ENCODE measurements at places on chromosomes 1 and 21.

GRCh38 chr21:36706482-36706852 lies 7.6 kb downstream of the SIM2 start:
- no peak for DNase-seq

DNA sequence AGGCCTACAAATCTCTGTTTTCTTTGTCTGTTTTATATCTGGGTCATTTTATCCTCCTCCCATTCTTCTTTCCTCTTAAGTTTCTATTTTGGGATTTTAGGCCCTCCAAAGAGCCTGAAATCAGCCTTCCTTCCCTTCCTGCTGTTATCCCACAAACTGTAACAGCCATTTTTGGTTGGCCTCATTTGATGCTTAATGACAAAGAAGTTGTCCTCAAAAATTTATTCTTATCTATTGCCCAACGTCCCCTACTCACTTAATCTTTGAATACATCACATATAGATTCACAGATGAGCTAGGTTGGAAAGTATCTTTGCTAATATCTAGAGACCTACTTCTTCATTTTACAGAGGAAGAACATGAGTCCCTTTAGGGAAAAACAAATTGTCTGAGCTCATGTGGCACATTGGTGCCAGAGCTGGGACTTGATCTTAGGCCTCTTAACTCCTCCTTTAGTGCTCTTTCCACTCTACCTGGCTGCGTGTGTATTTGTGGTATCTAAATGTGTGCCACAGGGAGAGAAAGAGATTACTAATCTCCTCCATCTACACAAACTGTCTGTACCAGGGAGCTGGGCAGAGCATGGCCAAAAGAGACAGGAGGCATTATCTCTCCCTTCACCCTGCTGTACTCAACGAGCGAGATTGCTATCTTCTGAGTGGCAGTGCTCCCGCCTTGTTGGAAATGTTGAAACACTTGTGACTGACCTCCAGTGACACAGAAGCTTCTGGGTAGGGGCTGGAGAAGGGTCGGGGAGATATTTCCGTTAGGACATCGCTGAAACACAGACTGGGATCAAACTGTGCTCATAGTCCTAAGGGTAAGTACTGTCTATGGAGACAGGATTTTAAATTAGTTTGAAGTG lies 30.1 kb downstream of the RHEX start:
- DNase-seq = no peak

DNA sequence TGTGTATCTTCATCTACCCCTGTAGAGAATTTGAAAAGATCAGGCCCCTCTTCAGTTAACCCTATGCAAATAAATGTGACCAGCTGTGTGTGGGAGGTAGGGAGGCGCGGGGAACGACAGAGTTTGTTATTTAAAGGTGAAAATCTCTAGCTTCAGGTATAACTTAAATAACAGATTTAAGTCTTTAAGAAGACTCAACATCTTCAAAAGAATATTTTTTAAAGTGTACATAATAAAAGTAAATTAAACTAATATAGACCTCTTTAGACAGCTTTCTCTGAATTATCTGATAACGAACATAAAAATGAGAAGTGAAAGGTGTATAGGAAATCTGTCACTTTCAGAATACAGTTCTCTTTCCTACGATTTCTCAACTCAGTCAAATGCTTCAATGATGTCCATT lies 16.0 kb downstream of the ANGPTL3 start:
- DNase-seq = no peak

GRCh38 chr1:20775700-20776099 lies 11.4 kb downstream of the HP1BP3 start:
- no peak for DNase-seq

DNA sequence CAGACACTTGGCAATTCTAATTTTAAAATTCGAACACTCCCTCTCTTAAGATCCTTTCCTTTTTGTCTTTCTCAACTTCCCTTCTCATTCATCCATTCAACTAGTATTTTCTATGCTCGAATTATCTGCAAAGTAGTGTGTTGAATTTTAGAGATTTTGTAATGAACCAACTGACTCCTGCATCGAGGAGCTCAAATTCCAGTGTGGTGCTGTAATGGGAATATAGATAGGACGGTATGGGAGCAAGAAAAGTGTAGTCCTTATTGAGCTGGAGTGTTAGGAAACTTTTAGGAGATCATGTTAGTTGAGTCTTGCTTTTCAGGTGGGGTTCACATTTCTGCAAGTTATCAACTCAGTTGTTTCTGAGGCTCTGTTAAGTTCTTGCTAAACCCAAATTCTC lies 897.5 kb downstream of the TTLL7 start:
- no peak for DNase-seq

DNA sequence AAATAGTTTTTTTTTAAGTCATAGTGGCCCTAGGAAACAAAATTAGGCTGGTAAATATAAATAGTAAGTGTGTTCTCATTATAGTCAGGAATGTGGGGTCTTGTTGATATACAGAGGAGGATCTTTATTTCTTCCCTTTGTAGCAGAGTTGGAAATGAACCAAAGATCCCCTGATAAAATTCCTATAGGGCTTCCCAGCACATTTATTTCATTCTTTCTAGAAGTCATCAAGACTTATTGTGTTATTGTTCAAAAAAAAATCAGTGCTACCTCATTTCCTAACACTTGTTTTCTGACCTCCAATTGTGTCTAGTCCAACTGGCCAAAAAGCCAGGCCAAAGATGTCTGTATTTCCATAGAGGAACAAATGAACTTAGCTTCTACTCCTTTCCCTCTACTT lies 7.6 kb upstream of the PLEKHO1 start:
- no peak for DNase-seq

DNA sequence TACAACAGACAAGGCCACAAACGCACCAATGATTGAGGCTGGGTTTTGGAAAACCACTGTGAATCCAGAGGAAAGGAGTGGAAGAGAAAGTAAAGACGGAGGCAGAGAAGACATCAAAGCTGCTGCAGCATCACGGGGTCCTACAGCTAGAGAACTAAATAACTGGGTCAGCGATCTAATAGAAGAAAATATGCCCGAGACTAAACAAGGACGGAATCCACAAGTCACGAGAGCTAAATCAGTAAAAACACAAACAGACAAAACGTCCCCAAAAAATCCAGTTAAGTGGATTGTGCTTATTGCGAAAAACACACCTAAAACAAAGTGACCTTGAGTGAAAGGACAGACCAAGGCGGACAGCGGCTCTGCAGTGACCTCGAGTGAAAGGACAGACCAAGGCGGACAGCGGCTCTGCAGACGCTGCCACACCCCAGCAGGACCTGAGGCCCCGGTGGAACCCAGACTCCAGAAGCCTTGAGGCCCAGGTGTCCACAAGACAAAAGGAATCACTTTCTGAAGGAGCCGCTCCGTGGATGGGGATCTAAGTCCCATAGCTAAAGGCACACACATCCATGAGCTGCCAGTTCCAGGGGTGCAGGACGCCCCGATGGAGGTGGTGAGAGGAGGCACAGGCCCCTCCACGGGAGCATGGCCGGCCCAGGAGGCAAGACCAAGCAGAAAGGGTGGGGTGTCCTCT lies 6.0 kb downstream of the FTCD start:
- DNase-seq = no peak

DNA sequence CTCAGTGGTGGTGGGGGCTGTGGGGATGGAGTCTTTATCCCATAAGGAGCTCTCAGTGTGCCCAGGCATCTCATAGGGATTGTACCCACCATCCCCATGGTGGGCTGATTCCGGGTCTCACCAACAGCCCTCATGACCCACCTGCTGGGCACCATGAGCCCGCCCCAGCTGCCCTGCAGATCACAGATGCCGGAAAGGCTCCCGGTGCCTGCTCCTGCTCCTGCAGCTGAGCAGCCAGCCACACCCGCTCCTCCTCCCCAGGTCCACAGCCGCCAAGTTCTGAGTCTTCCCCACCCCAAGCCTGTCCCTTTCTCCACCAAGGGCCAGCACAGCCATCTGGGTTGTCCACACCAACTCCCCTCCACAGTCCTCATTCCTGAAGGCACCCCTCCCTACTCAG lies 15.5 kb upstream of the TSPEAR start:
- no peak for DNase-seq

- peak; percentile 64 for DNase-seq
These were observed 3.8 kb downstream of the MXRA8 start for GRCh38 chr1:1354271-1355247.

All from ecto neural progenitor cell (in vitro differentiated cells).